Activated T-cell treated with anti-CD3 and anti-CD28 coated beads for 4 hours (primary cell): ENCODE measurements at places on chromosomes 4 and X.

GRCh38 chr4:2809610-2810180, 16.8 kb downstream of the SH3BP2 start:
- DNase-seq: no peak

GRCh38 chr4:73661646-73662119, 41.4 kb upstream of the RASSF6 start:
- no peak for DNase-seq

GRCh38 chrX:123272630-123273029, 88.6 kb downstream of the GRIA3 start:
- no peak for DNase-seq

GRCh38 chrX:69045616-69046345, 119.5 kb downstream of the PJA1 start:
- no peak for DNase-seq

- no peak for DNase-seq
Measured at GRCh38 chr4:90841676-90842075, 714.5 kb downstream of the CCSER1 start.

DNA sequence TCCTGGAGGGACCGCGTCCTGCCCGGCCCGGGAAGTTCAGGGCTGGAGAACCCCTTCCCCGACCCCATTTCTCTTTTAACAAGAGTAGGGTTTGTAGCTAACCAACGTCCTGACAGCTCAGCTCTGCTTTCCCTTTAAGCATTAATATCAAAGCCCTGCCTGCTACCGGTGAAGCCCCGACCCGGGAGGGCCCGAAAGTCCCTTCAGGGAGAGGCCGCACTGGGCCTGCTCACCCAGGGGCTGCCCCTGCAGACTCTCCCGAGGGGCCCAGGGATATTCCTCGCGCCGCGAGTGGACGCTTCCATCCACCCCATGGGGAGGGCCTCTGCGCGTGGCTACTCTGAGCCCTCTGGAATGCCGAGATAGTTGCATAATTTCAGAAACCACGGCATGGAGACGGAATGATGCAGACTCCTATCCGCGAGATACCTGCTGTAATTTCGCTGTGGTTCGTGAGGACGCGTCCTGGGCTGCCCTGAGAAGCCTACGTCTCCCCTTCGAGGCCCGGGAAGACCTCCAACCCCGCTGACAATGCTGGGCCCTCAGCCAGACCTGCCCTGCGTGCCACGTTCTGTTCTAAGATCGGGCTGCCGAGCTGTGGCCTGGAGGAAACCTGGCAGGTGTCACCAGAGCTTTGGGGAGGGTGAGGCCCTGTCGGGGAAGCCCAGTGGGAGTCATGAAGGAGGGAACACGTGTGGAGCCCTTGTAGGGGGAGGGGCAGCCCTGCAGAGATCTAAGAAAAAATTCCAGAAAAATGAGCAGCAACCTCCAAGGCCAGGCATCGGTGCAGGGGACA, 999 bp upstream of the CTBP1 start:
- peak; percentile 39 for DNase-seq

DNA sequence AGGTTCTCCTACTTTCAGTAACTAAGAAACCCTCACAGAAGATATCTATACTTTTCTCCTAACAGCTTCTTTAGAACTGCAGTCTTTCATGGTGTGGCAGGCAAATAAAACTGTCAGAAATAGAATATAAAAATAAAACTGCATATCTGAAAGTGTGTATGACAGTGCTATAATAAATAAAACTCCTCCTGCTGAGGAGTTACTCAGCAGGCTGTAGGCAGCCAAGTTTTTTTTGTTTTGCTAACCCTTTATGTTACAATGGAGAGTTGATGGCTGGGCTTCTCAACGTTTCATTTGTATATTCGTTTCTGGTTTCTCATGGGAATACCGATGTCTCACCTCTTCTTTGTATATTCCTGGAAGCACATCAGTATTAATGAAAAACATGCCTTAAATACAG, 18.2 kb upstream of the UGT2B10 start:
- no peak for DNase-seq

DNA sequence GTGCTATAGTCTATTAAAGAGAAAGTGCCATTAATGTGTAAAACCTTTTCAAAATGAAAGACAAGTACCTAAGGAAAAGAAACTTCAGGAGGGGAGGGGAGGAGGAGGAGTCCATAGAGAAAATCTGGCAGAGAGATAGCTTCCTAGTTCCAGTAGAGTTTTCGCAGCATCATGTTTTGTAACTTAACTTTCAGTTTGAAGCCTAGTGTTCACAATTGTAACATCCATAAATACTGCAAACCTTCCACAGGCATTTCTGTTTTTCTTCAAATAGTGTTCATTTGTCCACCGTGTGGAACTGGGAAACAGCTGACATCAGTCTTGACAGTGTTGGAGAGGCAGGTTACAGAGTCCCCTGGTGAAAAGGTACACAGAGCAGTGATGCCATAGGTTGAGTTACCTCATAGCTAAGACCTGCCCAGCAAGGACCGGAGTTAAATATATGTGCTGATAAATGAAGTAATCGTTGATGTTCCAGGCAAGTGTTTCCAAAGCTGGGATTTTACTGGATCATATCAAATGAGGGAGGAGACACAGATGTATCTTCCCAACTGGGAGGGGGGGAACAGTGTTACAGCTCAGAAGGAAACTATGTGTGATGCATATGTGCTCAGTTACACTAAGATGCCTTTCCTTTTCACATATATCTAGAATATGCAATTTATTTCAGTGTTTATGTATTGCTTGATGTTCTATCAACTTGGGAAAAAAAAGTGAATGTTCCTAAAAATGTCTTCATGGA, 369.5 kb upstream of the FAM241A start:
- DNase-seq: no peak
